ENCODE measurements at places on chromosomes 5 and 9.

DNA sequence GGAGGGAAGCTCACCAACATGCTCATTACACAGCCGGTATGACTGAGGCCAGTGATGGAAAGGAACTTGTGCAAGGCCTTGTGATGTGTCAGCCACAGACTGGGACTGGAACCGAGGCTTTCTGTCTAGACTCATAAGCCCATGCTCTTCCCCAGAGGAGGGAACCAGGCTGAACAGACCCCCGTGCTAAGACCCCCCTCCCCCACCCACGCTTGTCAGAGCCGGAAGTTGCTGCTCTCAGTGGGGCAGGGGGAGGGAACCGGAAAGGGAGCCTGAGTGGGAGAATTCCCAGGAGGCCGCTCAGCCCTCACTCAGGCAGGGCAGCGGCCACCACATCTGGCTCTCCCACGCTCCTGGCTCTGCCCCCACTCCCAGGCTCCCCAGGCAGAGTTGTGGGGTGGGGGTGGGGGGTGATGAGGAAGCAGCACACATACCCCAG, 4.1 kb upstream of the PDGFRB start:
- no peak overlapping the region for H3K27ac ChIP-seq
- peaks cover 23% of the 10 kb centered on the region for H3K4me1 ChIP-seq
- peaks cover 2% of the 10 kb centered on the region for H3K27me3 ChIP-seq
- no peak overlapping the region for H3K4me3 ChIP-seq

DNA sequence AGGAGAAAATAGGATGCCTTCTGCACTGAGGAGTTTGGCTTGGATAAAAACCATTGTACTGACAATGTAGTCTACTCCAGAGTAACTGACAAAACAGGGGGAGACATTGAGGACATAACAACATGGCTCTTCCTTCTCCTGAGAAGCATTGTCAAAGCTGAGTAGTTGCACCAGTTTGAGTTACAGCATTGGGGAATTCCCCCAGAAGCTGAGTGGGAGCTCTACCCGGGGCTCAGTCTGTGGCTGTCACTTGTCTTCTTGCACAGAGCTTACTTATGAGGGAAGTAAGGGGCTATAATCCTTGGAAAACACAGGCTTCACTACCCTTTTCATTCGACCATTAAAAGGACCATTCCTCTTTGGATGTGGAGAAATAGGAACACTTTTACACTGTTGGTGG, 21.2 kb downstream of the HSPB3 start:
- H3K4me1 ChIP-seq: peaks cover 7% of the 10 kb centered on the region
- DNase-seq: no peak
- no peak overlapping the region for H3K27ac ChIP-seq
- H3K4me3 ChIP-seq: no peak overlapping the region

GRCh38 chr5:115666023-115666422, 40.2 kb upstream of the TMED7 start:
- no peak overlapping the region for H3K4me3 ChIP-seq
- DNase-seq: no peak
- no peaks in the 10 kb centered on the region for H3K4me1 ChIP-seq
- H3K27ac ChIP-seq: no peak overlapping the region

DNA sequence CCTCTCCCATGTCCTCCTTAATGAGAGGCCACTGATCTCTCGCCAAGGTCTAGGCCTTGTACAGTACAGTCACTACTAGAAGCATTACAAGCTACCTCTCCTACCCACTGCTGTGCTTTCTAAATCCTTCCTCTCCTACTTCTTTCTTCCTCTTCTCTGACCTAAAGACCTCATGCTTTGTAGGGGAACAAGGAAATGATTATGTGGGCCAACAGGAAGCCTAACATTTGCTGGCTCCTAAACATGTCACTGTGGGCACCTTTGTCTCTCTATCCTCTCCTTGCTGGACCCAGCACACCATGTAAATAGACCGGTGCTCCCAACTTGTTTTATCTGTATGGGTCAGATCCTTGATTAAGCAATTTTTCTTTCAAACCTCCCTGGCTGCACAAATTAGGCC, 16.7 kb downstream of the SLC28A3 start:
- peaks cover 7% of the 10 kb centered on the region for H3K27me3 ChIP-seq
- no peak for DNase-seq
- no peak overlapping the region for H3K4me3 ChIP-seq
- no peak overlapping the region for H3K27ac ChIP-seq

- no peaks in the 10 kb centered on the region for H3K4me1 ChIP-seq
- no peaks in the 10 kb centered on the region for H3K36me3 ChIP-seq
- H3K4me3 ChIP-seq: no peak overlapping the region
- H3K27ac ChIP-seq: no peak overlapping the region
Measured at GRCh38 chr9:9904041-9904440, 708.8 kb downstream of the PTPRD start.

GRCh38 chr5:160242145-160242544, 12.8 kb downstream of the FABP6 start:
- DNase-seq: no peak
- H3K27ac ChIP-seq: no peak overlapping the region
- H3K27me3 ChIP-seq: peaks cover 20% of the 10 kb centered on the region
- H3K36me3 ChIP-seq: no peaks in the 10 kb centered on the region
- H3K4me3 ChIP-seq: no peak overlapping the region

- DNase-seq: no peak
- no peaks in the 10 kb centered on the region for H3K27me3 ChIP-seq
- H3K4me3 ChIP-seq: no peak overlapping the region
- H3K27ac ChIP-seq: no peak overlapping the region
- H3K36me3 ChIP-seq: no peaks in the 10 kb centered on the region
- H3K4me1 ChIP-seq: no peaks in the 10 kb centered on the region
Measured at GRCh38 chr5:166553778-166554177, 1737.7 kb upstream of the WWC1 start.

GRCh38 chr5:142390334-142390733, 65.5 kb upstream of the SPRY4 start:
- H3K36me3 ChIP-seq: peaks cover 2% of the 10 kb centered on the region
- no peak for DNase-seq
- no peak overlapping the region for H3K4me3 ChIP-seq
- H3K27ac ChIP-seq: no peak overlapping the region
- no peaks in the 10 kb centered on the region for H3K4me1 ChIP-seq

- no peak overlapping the region for H3K4me3 ChIP-seq
- H3K36me3 ChIP-seq: no peaks in the 10 kb centered on the region
- H3K27me3 ChIP-seq: peaks cover 5% of the 10 kb centered on the region
Measured at GRCh38 chr5:179176571-179177230, 116.5 kb downstream of the ZNF354C start.

- DNase-seq: no peak
- no peaks in the 10 kb centered on the region for H3K36me3 ChIP-seq
- no peaks in the 10 kb centered on the region for H3K4me1 ChIP-seq
- H3K4me3 ChIP-seq: no peak overlapping the region
Measured at GRCh38 chr5:77151501-77151900, 59.0 kb upstream of the PDE8B start.

GRCh38 chr5:180007582-180007981, 64.0 kb downstream of the RNF130 start:
- no peak for DNase-seq
- no peaks in the 10 kb centered on the region for H3K27me3 ChIP-seq

GRCh38 chr9:82101475-82101874, 112.9 kb downstream of the SPATA31D1 start:
- no peaks in the 10 kb centered on the region for H3K27me3 ChIP-seq
- DNase-seq: no peak
- H3K27ac ChIP-seq: no peak overlapping the region

DNA sequence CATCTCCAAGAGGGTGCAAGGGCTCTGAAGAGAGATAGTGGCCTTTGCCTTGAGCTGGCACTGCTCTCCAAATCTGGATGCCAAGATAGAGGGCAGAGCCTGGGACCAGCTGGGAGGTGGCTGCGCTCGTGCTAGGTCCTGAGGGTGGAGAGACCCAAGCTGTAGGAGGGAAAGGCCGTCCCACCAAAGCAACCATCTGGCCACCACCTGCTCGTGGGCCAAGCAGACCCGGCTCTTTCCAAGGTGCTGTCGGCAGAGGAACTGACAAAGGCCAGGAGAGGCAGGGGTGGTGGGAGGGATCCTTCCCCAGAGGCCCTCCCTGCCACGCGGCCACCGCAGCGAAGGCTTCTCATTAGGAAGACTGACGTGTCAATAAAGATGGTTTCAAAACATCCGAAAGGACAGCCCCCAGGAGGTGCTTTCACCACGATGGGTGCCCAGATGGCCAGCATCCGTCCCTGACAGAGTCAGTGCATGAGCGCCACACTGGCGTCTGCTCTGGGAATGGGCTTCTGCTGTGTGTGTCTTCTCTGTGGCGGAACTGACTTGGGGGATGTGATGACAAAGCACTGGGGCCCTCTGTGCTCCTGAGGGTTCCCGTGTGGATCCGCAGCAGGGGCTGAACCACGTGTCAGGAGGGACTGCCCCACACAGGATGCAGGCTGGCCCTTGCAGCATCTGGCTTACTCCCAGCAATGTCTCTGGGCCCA, 213.5 kb downstream of the FANCC start:
- DNase-seq: no peak
- no peak overlapping the region for H3K27ac ChIP-seq
- H3K4me1 ChIP-seq: no peaks in the 10 kb centered on the region
- no peaks in the 10 kb centered on the region for H3K27me3 ChIP-seq

GRCh38 chr9:31799953-31800609, 584.4 kb upstream of the ACO1 start:
- H3K4me3 ChIP-seq: no peak overlapping the region
- H3K36me3 ChIP-seq: no peaks in the 10 kb centered on the region
- H3K27ac ChIP-seq: no peak overlapping the region

DNA sequence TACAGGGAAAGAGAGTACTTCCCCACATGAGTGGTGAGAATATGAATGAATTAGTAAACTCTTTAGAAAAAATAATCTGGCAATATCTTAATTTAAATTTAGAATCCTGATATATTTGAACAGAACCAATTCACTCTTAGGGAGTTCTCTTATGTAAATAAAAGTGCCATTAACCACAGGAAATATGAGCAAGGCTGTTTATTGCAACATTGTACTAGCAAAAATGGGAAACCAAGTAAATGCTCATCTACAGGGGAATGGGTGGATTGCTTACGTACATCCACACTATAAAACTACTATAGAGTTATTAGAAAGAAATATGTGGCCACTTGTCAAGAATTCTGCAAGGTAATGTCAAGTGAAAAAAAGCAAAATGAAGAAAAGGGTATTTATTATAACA, 274.5 kb downstream of the TLE1 start:
- H3K27ac ChIP-seq: no peak overlapping the region
- H3K36me3 ChIP-seq: no peaks in the 10 kb centered on the region
- H3K4me1 ChIP-seq: no peaks in the 10 kb centered on the region
- no peaks in the 10 kb centered on the region for H3K27me3 ChIP-seq
- no peak overlapping the region for H3K4me3 ChIP-seq
- DNase-seq: no peak

GRCh38 chr9:132551556-132551955, 30.9 kb upstream of the BARHL1 start:
- no peak overlapping the region for H3K27ac ChIP-seq
- no peak for DNase-seq
- H3K4me1 ChIP-seq: no peaks in the 10 kb centered on the region
- H3K27me3 ChIP-seq: peaks cover 14% of the 10 kb centered on the region
- peaks cover 4% of the 10 kb centered on the region for H3K36me3 ChIP-seq

- DNase-seq: no peak
- H3K27ac ChIP-seq: no peak overlapping the region
- no peaks in the 10 kb centered on the region for H3K36me3 ChIP-seq
- no peak overlapping the region for H3K4me3 ChIP-seq
- H3K27me3 ChIP-seq: no peaks in the 10 kb centered on the region
- H3K4me1 ChIP-seq: peaks cover 9% of the 10 kb centered on the region
Measured at GRCh38 chr5:40017918-40018317, 593.1 kb upstream of the DAB2 start.

GRCh38 chr5:27130587-27130986, 92.2 kb upstream of the CDH9 start:
- H3K27me3 ChIP-seq: no peaks in the 10 kb centered on the region
- no peaks in the 10 kb centered on the region for H3K36me3 ChIP-seq
- no peak for DNase-seq

- no peak overlapping the region for H3K4me3 ChIP-seq
- H3K36me3 ChIP-seq: peaks cover 31% of the 10 kb centered on the region
- peaks cover 5% of the 10 kb centered on the region for H3K4me1 ChIP-seq
Measured at GRCh38 chr5:72325566-72326305, 5.6 kb downstream of the PTCD2 start.

DNA sequence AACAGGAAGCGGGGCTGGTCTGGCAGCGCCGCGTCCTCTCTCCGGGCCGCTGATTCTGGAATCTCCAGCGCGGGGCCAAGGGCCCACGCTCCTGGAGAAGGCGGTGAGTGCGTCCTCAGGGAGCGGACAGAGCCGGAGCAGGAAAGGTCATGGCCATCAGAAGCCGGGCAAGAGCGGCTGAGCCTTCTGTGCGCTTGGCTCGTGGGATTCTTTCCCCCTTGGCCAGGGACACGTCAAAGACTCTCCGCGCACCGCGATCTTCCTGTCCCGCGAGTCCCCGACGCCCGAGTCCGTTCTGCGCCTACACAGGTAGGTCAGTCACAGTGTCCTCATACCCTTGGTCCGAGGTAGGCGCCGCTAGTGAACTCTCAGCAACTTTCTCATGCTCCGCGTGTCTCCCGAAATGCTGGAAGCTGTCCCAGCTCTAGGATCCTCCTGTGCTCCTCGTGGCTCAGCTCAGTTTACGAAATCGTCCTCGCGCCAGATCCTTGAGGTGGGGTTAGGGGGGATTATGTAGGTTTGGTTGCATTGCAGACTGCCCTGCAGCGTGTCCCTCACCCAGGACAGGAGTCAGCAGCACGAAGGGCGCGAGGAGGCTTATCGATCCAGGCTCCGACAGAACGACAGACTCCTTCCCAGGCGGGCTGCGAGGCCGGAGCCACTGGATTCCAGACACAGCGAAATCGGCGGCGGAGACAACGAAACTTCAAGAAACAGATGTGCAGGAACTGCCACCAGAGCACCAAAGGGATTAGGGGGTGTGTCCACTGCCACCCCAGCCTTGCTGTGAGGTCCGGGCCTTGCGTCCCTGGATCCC, 8.7 kb downstream of the LHX6 start:
- H3K36me3 ChIP-seq: no peaks in the 10 kb centered on the region
- no peak overlapping the region for H3K4me3 ChIP-seq
- no peak for DNase-seq
- peaks cover 57% of the 10 kb centered on the region for H3K27me3 ChIP-seq
- H3K4me1 ChIP-seq: peaks cover 11% of the 10 kb centered on the region

- no peak overlapping the region for H3K4me3 ChIP-seq
- H3K27ac ChIP-seq: no peak overlapping the region
- no peaks in the 10 kb centered on the region for H3K36me3 ChIP-seq
- no peaks in the 10 kb centered on the region for H3K27me3 ChIP-seq
- H3K4me1 ChIP-seq: no peaks in the 10 kb centered on the region
- no peak for DNase-seq
Measured at GRCh38 chr5:3531320-3531986, 64.2 kb upstream of the IRX1 start.

Data from memory B cell (primary cell).